ENCODE measurements at places on chromosomes 1 and 21.
A peak's percentile ranks its signal among the peaks of the same experiment; 100 is the strongest.

DNA sequence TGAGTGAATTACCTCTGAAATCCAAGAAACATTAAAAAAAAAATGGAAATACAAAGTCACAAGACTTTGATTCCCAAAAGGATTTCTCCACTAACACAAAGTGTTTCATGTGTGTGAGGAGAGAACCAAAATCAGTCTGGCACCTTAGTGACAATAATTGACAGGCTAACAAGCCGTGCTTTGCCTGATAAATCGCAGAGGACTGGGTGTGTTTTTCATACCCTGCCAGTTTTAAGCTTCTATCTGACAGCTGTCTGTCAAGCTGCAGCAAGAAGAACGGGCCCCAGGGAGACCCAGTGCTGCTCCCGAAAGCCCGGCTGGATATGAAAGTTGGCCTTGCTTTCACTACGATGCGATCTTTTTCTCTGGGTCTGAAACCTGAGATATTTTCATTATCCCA, 101.6 kb upstream of the KCNK2 start:
- no peak overlapping the region for H3K27ac ChIP-seq
- H3K27me3 ChIP-seq = no peaks in the 10 kb centered on the region
- H3K4me3 ChIP-seq = no peak overlapping the region

DNA sequence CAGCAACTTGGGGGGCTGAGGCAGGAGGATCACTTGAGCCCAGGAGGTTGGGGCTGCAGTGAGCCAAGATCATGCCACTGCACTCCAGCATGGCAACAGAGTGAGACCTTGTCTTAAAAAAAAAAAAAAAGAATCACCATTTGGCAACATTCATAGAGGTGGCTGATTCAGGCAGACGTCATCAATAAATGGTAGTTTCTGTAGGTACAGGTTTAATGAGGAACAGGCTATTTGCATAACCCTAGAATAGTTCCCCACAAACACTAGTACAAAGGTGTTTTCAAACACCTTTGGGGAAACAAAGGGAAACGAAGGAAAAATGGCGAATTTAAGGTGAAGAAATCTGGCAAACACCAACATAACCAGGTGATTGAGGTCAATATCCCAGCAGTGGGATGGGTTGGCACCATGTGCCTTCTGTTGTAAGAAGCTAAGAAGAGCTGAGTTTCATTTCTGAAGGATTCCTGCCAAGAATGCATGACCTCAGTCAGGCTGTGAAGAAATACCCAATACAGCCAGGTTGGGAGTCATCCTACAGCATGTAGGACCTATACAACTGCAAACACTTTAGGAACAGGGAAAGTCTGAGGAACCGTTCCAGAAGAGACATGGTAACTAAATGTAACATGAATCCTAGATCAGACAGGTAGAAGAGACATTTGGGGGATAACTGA, 5.6 kb downstream of the LPAR3 start:
- no peaks in the 10 kb centered on the region for H3K36me3 ChIP-seq
- peaks cover 17% of the 10 kb centered on the region for H3K4me1 ChIP-seq
- H3K4me3 ChIP-seq = no peak overlapping the region

DNA sequence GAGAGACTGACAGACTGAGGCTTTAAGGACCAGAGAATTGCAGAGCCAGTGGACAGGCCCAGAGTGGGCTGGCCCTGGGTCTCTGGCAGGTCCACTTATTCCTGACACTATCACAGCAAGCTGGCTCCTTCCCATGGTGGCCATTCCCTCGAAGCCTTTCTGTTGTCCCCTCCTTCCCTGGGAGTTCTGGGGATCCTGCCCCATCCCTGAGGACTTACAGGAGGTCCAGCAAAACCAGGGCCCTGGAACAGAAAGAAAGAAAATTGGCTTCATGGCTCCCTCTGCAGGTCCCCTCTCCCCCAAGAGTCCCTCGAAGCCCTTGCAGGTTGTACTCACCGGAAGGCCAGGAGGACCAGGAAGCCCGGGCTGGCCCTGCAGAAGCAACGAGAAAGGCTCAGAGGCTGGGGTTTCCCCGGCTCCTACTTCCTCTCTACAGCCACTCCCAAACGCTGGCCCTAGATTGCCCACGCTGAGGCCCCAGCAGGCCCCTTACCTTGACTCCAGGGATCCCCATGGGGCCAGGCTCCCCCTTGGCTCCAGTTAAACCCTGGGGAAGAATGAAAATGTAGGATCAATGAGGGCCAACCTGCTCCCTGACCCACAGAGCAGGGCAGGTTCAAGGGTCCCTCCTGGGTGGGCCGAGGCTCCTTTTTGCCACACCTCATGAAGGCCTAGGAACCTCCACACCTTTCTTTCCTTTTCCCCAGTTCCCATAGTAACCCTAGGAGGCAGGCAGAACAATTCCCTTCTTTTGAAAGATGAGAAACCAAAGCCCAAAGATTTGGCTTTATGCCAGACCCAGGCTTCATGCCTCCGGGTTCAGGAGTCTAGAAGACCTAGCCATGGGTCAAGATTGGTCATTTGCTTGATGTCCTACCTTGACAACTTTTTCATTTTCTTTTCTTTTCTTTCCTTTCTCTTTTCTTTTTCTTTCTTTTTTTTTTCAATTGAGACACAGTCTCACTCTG, 4.6 kb downstream of the COL9A2 start:
- H3K36me3 ChIP-seq = no peaks in the 10 kb centered on the region
- H3K4me3 ChIP-seq = no peak overlapping the region
- no peaks in the 10 kb centered on the region for H3K27me3 ChIP-seq

DNA sequence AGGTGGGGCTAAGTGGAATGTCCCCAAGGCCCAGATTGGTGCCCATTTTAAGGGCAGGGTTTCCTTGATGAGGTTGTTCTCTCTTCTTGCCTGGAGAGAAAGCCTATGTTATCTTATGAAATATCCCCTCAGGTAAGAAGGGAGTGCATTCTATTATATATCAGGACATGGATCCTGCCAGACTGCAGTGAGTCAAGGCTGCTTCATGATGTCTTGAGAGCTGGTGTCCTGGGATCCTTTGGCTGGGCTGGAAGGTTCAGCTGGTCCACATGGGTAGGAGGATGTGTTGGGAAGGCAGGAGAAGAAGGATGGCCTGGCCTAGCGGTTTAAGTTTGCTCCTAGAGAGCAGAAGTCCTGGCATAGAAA, 207.6 kb downstream of the ROR1 start:
- H3K4me1 ChIP-seq = no peaks in the 10 kb centered on the region
- no peak overlapping the region for H3K27ac ChIP-seq
- no peaks in the 10 kb centered on the region for H3K27me3 ChIP-seq

- no peaks in the 10 kb centered on the region for H3K4me1 ChIP-seq
- no peak for DNase-seq
- no peaks in the 10 kb centered on the region for H3K36me3 ChIP-seq
- no peak overlapping the region for H3K4me3 ChIP-seq
Observed at GRCh38 chr1:196462086-196462485, 146.2 kb downstream of the KCNT2 start.

GRCh38 chr1:1067860-1068516, 6.1 kb downstream of the RNF223 start:
- no peak for DNase-seq
- H3K27me3 ChIP-seq = no peaks in the 10 kb centered on the region
- peak overlapping the region; percentile 70 for H3K4me3 ChIP-seq

GRCh38 chr1:117569856-117570255, 36.0 kb upstream of the TENT5C start:
- H3K27ac ChIP-seq = no peak overlapping the region
- H3K4me3 ChIP-seq = no peak overlapping the region
- H3K4me1 ChIP-seq = peaks cover 26% of the 10 kb centered on the region
- H3K36me3 ChIP-seq = no peaks in the 10 kb centered on the region
- no peak for DNase-seq
- H3K27me3 ChIP-seq = no peaks in the 10 kb centered on the region

GRCh38 chr1:246901874-246902273, 29.9 kb downstream of the AHCTF1 start:
- DNase-seq = no peak
- H3K4me1 ChIP-seq = no peaks in the 10 kb centered on the region
- no peak overlapping the region for H3K4me3 ChIP-seq
- peaks cover 68% of the 10 kb centered on the region for H3K36me3 ChIP-seq
- no peaks in the 10 kb centered on the region for H3K27me3 ChIP-seq

- no peaks in the 10 kb centered on the region for H3K36me3 ChIP-seq
- H3K27ac ChIP-seq = no peak within 1 kb of the TSS
- no peaks in the 10 kb centered on the region for H3K4me1 ChIP-seq
- DNase-seq = no peak
Observed at GRCh38 chr1:36125129-36125991, at the start of gene COL8A2. COL8A2 (minus strand) TSS chr1:36125222; CDS start chr1:36100242, 24,980 bp downstream.

DNA sequence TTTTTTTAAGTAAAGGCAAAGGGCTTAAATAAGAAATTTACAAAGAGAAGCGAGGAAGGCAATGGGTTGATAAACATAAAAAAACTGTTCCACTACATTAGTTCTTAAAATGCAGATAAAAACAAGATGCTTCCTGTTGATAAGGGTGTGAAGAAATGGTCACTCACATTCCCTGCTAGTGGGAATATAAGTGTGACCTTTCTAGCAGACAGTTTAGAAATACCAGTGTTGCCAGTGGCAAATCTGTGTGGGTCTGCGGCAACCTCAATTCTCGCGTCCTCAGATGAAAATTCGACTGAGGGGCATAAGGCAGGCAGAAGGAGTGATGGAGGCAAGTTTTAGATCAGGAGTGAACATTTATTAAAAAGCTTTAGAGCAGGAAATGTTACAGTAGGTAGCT, 151.1 kb downstream of the NTNG1 start:
- no peak overlapping the region for H3K4me3 ChIP-seq
- no peaks in the 10 kb centered on the region for H3K4me1 ChIP-seq
- H3K27me3 ChIP-seq = no peaks in the 10 kb centered on the region

- no peak for DNase-seq
- H3K4me1 ChIP-seq = no peaks in the 10 kb centered on the region
- no peaks in the 10 kb centered on the region for H3K36me3 ChIP-seq
- no peaks in the 10 kb centered on the region for H3K27me3 ChIP-seq
Observed at GRCh38 chr1:186569856-186570255, 108.9 kb upstream of the PDC start.

GRCh38 chr1:226984521-226985238, 44.6 kb downstream of the COQ8A start:
- peaks cover 8% of the 10 kb centered on the region for H3K36me3 ChIP-seq
- peaks cover 6% of the 10 kb centered on the region for H3K4me1 ChIP-seq
- H3K27ac ChIP-seq = no peak overlapping the region
- H3K27me3 ChIP-seq = no peaks in the 10 kb centered on the region
- DNase-seq = no peak

GRCh38 chr1:228365271-228366061, 41.2 kb downstream of the TRIM11 start:
- H3K4me3 ChIP-seq = no peak overlapping the region
- no peak overlapping the region for H3K27ac ChIP-seq
- no peaks in the 10 kb centered on the region for H3K36me3 ChIP-seq
- H3K4me1 ChIP-seq = no peaks in the 10 kb centered on the region

DNA sequence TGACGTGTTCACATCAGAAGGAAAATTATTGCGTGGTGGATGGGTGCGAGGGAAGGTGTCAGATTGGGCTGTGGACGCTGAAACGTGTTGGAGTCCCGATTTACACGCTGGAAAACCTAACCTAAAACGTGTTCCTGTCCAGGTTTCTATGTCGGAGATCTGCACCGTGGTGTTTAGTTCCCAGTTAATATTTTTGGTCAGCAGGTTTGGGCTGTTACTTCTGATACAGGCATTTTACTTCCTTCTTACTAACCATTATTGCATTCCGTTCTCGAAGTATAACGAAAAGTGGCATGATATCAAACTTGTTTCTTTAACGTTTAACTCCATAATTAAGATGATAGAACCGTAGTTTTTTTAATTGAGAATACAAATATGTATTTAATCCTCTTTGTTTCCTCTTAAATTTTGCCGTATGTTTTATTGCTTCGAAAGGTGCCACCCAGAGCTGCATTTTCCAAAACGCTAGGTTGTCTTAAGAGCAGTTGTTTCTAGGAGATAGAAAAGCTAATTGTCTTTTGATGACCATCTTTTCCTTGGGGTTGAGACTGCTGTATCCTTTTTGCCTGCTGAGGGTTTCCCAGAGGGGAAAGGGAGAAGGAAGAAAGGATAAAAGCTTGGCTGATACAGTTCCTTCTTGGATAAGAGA, 1.3 kb downstream of the ADARB1 start:
- H3K4me1 ChIP-seq = peaks cover 59% of the 10 kb centered on the region
- H3K27me3 ChIP-seq = no peaks in the 10 kb centered on the region
- peak overlapping the region; percentile 54 for H3K27ac ChIP-seq
- no peak for DNase-seq
- peak overlapping the region; percentile 18 for H3K4me3 ChIP-seq
- H3K36me3 ChIP-seq = no peaks in the 10 kb centered on the region

- H3K27ac ChIP-seq = no peak overlapping the region
- H3K27me3 ChIP-seq = no peaks in the 10 kb centered on the region
- no peak for DNase-seq
- no peak overlapping the region for H3K4me3 ChIP-seq
- no peaks in the 10 kb centered on the region for H3K4me1 ChIP-seq
- no peaks in the 10 kb centered on the region for H3K36me3 ChIP-seq
Observed at GRCh38 chr1:33996281-33996680, 132.4 kb downstream of the HMGB4 start.

DNA sequence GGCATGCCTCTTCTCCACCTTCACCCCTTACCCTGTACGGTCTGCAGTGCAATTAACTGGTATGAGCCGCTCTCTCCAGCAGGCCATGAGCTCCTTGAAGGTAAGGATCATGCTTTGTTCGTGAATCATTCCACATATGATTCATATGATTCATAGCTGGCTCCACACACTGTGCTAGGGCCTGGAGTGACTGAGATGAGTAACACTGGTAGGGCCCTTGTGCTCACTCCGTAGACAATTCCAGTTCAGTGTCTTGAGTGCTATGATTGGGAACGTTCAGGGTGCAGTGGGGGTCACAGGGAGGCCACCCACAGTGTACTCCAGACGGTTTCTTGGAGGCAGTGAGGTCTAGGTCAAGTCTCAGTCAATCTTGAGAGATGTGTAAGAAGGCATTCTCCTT, 239.8 kb downstream of the LMX1A start:
- no peaks in the 10 kb centered on the region for H3K4me1 ChIP-seq
- no peaks in the 10 kb centered on the region for H3K36me3 ChIP-seq
- peaks cover 3% of the 10 kb centered on the region for H3K27me3 ChIP-seq
- H3K27ac ChIP-seq = no peak overlapping the region

DNA sequence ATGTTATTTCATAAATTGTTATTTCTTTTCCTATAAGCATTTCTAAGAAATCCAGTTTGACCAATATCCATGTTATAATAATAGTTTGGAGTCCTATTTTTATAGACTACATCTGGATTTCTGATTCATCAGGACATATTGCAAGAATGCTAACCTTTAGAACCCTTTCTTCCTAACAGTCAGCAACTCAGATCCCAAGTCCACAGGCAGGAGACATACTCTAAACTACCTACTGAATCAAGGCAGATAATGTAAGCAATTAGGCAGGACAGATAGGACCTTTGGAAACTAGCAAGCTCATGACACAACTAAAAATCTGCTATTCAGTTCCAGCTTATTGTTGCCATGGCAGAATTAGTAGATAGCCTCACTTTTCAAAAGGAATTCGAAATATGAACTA, 104.1 kb downstream of the DENND1B start:
- no peak for DNase-seq
- no peak overlapping the region for H3K4me3 ChIP-seq
- H3K27ac ChIP-seq = no peak overlapping the region
- H3K4me1 ChIP-seq = peaks cover 7% of the 10 kb centered on the region

- H3K27me3 ChIP-seq = peaks cover 32% of the 10 kb centered on the region
- H3K36me3 ChIP-seq = no peaks in the 10 kb centered on the region
- H3K4me1 ChIP-seq = peaks cover 13% of the 10 kb centered on the region
- no peak within 1 kb of the TSS for H3K27ac ChIP-seq
Observed at GRCh38 chr1:181483285-181484195, at the start of gene CACNA1E. CACNA1E (plus strand) TSS chr1:181483517; CDS start chr1:181483745, 228 bp downstream.

All from CD4-positive, alpha-beta memory T cell (primary cell).